ENCODE measurements at places on chromosomes 6 and 20.

- no peak for DNase-seq
These were observed 1.1 kb downstream of the GJA10 start for GRCh38 chr6:89895276-89895874.

GRCh38 chr6:10837622-10837994, 731 bp downstream of the MAK start:
- DNase-seq = no peak

GRCh38 chr20:19519466-19519865, 238.6 kb upstream of the RIN2 start:
- DNase-seq = no peak

DNA sequence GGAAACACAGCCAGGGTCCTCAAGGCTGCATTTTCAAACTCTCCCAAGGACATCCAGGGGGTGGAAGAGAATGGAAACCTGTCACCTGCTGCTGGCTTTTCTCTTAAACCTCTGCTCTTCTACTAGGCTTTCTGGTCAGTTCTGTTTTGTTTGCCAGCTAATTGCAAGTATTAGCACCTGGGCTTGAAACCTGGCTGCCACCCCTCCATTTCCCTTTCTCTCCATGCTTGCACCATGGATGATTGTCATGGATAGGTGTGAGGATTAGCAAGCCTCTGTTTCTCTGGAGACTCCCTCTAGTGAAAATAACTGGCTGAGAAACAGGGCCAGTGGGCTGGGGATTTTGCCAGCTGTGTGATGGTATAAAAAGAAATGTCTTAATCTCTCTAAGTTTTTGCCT, 33.0 kb upstream of the GPR6 start:
- DNase-seq = no peak

DNA sequence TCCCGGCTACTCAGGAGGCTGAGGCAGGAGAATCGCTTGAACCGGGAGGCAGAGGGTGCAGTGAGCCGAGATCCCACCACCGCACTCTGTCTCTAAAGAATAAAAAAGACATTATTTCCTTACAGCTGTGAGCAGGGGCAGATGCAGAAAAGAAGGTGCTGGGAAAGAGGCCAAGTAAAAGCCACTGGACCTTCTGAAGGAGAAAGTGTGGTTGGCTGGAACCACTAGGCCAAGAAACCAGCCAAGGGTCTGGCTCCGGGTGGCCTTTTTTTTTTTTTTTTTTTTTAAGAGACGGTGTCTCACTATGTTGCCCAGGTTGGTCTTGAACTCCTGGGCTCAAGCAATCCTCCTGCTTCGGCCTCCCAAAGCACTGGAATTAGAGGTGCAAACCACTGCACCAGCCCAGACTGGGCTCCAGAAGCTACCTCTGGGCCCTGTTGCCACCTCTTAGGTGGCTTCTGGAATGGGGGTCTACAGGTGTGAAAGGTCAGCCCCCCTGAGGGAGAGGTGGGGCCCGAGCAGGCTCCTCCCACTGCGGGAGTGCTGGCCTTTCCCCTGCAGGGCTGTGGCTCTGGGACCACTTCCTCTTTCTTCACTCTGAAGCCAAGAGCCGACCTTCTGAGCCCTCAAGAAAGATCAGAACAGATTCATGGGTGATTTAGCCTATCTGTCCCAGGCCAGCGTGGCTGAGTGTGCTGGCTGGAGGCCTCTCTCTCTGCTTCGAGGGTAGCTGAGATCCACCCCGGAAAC, at the start of gene FGD2:
Gene FGD2 (plus strand): TSS at position 595 of the 750 bp plus-strand sequence. CDS start 163 bp downstream, outside the sequence.
- no peak for DNase-seq

GRCh38 chr20:11221046-11221445, 547.2 kb upstream of the JAG1 start:
- DNase-seq = no peak

- no peak for DNase-seq
These were observed 49.4 kb upstream of the RREB1 start for GRCh38 chr6:7058250-7058923.
